ENCODE measurements at places on chromosomes 12 and 14. TPM values are rescaled to one million over a fixed set of nuclear protein-coding genes. Genes with fewer than 3 reads are reported as not detected.

The CCDC177 gene
- not detected for total RNA-seq

The SYNE2 gene
- total RNA-seq: 2.1 TPM

The WBP11 gene
- 66.3 TPM for total RNA-seq

The OR4N5 gene
- total RNA-seq: not detected

The LTB4R gene
- 1.8 TPM for total RNA-seq

The GDF11 gene
- 17.8 TPM for total RNA-seq

The LRP6 gene
- total RNA-seq: 26.9 TPM

The SIX6 gene
- total RNA-seq: not detected

The IL22 gene
- not detected for total RNA-seq

The HOXC12 gene
- not detected for total RNA-seq

The KLRF1 gene
- total RNA-seq: not detected

DNA sequence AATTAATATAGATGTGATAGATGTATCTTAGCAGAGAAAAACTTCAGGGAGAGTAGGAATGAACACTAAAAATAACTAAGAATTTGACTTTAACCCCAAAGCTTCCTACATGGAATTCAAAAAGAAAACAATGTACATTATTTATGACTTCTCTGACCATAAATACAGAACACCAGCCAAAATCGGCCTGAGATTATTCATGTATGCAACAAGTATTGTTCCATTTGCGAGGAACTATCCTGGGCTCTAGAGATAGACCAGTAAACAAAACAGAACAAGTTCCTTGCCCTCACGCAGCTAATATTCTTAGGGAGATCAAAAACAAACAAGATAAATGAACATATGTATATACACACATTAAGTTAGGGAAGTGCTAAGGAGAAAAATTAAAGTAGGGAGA, 432.3 kb upstream of the SOX5 start:
- no peak for DNase-seq

GRCh38 chr12:31035967-31036665, 37.5 kb upstream of the DDX11 start:
- DNase-seq: no peak

DNA sequence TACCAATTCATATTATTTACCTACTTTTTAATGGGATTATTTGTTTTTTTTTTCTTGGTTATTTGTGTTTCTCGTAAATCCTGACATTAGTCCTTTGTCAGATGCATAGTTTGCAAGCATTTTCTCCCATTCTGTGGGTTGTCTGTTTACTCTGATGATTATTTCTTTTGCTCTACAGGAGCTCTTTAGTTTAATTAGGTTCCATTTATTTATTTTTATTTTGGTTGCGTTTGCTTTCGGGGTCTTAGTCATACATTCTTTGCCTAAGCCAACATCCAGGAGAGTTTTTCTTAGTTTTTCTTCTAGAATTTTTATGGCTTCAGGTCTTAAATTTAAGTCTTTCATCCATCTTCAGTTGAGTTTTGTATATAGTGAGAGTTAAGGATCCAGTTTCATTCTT, 289.9 kb downstream of the AKAP6 start:
- DNase-seq: peak; percentile 53

- no peak for DNase-seq
Observed at GRCh38 chr14:21840765-21841164, 167.1 kb upstream of the OR4E1 start.

GRCh38 chr12:59444932-59445331, 150.9 kb upstream of the SLC16A7 start:
- peak; percentile 37 for DNase-seq

GRCh38 chr12:124812356-124812755, 51.3 kb downstream of the SCARB1 start:
- no peak for DNase-seq

DNA sequence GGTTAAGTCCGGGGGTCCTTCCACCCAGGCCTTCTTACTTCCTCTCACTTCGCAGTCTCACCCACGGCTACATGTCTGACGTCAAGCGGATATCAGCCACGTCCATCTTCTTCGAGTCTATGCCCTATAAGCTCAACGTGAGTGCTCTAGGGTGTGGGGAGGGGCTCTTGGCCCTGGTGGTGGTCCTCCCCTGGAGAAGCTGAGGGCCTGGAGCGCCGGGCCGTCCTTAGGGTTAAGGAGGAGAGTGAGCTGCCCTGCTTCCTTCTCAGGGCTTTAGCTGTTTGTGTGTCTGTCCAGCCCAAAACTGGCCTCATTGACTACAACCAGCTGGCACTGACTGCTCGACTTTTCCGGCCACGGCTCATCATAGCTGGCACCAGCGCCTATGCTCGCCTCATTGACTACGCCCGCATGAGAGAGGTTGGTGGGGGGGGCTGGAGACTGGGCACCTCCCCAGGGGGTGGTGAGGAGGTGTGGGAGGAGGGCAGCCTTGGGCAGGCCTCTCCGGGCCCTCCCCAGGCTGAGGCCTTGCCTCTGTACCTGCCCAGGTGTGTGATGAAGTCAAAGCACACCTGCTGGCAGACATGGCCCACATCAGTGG, 2.7 kb downstream of the SHMT2 start:
- no peak for DNase-seq

- no peak for DNase-seq
Observed at GRCh38 chr12:21983095-21983494, 41.9 kb upstream of the ABCC9 start.

- no peak for DNase-seq
Observed at GRCh38 chr14:31566456-31566855, 5.3 kb downstream of the NUBPL start.

- DNase-seq: peak; percentile 84
Observed at GRCh38 chr12:10716704-10717315, 6.3 kb downstream of the YBX3 start.

DNA sequence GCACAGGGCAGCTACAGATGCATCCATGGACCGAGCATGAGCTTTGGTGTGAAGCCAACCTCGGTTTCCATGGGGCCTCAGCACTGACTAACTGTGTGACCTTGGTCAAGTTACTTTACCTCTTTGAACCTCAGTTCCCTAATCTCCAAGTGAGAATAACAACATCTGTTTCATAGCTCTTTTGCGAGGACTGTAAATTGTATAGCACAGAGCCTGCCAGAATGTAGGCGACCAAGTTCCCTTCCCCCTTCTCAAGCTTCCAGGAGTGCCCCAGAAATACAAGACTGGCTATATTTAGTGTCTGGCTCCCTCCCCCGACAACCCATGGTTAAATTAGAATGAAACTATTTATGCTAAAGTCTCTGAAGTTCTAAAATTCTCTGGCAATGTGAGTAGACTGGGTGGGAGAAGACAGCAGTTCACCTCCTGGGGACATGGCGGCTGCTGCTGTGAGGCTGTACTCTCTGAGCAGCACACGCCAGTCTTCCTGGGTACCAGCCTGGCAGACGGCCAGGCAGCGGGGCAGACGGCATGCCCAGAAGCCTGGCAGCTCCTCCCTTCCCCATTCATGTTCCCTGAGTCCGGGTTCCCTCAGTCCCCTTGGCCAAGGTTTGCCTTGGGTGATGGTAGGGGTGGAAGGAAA, 22.0 kb upstream of the TMED10 start:
- no peak for DNase-seq

- DNase-seq: no peak
Observed at GRCh38 chr14:84095681-84096080, 1434.3 kb upstream of the FLRT2 start.

DNA sequence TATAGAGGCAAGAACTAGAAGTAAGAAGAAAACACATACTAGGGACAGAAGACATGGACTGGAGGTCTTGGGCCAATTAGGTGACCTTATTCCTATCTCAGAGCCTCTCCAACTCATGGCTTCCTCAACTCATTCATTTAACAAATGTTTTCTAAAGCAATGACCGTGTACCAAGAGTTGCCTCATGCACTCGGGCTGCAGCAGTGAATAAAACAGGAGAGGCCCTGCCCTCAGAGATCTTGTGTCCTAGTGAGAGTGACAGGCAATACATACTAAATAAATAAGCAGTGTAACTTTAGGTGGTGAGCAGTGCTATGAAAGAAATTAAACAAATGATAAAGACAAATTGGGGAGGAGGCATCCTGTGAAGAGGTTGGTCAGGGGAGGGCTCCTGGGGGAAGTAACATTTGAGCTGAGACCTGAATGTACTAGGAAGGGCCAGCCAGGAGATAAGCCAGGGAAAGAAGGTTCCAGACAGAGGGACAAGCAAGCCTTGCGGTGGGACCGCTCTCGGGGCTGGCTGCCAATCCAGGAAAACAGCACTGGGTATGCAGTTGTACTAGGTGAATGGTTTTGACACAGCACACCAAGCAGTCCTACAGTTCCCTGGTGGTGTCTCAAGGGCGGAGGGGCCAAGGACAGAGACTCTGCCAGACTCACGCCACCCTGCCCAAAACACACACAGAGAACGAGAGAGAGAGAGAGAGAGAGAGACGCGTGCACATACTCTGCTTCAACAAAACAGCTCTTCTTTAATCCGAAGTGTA, 1.3 kb downstream of the NINJ2 start:
- DNase-seq: no peak

DNA sequence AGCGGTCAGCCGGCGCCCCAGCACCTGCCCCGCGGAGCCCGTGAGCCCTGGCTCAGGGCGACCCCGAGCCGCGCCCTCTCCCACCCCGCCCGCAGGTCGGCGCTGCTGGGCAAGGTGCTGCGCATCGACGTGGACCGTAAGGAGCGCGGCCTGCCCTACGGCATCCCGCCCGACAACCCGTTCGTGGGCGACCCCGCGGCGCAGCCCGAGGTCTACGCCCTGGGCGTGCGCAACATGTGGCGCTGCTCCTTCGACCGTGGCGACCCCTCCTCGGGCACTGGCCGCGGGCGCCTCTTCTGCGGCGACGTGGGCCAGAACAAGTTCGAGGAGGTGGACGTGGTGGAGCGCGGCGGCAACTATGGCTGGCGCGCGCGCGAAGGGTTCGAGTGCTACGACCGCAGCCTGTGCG, 14.4 kb downstream of the HHIPL1 start:
- DNase-seq: no peak

GRCh38 chr12:2366711-2367110, 313.9 kb downstream of the CACNA1C start:
- no peak for DNase-seq

DNA sequence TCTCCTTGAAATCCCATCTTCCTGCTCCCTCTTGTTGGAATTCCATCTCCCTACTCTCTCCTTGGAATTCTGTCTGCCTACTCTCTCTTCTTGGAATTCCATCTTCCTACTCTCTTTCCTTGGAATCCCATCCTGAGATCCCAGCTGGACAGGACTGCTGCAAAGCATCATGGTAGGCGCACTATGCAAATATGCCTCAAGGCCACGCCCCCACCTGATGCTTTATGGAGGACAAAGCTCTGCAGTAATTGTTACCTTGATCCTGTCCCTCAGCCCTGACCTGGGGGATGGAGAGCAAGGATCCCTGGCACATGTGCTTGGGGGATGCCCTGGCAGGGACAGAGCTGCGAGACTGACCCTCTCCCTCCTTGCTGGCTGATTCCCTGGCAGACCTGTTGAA, 185.6 kb downstream of the TBX5 start:
- DNase-seq: no peak

DNA sequence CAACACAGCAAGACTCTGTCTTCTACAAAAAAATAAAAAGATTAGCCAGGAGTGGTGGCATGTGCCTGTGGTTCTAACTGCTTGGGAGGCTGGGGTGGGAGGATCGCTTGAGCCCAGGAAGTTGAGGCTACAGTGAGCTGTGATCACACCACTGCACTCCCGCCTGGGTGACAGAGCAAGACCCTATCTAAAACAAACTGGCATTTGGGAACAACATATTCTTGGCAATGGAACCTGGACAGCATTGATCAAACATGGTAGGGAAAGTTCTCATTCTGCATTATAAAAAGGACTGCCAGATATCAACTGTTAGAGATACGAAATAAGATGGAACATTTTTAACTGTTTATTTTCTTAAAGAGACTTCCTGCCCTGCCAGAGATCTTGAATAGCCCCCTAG, 81.5 kb downstream of the PPP2R5C start:
- no peak for DNase-seq

DNA sequence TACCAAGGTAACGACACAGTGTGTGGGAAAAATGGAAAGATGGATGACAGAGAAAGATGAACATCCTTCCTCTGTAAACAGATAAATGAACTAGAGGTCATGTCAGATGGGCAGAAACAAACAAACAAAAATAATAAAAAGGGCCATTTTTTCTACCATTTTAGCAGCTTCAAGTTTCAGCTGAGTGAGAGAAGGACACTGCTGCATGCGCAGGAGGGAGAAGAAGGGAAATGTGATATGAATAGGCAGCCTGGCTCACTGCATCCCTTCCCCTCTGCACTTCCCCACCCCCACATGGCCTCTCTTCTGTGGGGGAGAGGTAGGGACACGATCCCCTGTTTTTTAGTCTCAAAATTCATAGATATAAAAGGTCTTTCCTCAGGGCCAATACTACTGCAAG, 492.0 kb downstream of the NELL2 start:
- no peak for DNase-seq

- DNase-seq: peak; percentile 15
Observed at GRCh38 chr12:64621257-64621942, 11.1 kb downstream of the RASSF3 start.

GRCh38 chr12:44397631-44398030, 478.5 kb downstream of the NELL2 start:
- no peak for DNase-seq

DNA sequence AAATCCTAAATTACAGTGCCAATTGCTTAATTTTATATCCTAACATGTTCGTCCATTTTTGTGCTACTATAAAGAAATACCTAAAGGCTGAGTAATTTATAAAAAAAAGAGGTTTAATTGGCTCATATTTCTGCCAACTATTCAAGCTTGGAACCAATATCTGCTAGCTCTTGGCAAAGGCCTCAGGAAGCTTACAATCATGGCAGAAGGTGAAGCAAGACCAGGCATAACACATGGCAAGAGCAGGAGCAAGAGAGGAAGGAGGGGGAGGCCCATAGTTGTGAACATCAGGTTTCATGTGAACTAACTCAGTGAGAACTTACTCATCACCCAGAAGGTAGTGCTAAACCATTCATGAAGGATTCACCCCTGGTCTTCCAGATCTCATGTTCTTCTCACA, 494.3 kb downstream of the CCER1 start:
- no peak for DNase-seq

DNA sequence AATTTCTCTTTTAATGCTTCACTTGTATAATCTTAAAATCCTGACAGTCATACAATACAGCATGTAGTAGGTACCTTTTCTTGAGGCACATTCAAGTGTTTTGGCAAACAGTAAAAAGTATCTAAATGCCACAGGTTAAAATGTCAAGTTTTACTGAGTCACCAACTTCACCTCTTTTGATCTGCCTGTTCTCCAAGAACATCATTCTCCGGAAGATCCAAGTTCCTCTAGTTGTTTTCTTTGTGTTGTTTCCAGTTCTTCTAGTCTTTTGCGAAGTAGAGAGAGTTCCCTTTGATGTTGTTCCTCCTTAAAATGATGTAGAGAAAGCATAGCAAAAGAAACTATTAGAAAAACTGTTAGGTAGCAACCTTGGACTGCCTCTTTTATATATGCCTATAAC, 151.1 kb downstream of the CEP83 start:
- no peak for DNase-seq

DNA sequence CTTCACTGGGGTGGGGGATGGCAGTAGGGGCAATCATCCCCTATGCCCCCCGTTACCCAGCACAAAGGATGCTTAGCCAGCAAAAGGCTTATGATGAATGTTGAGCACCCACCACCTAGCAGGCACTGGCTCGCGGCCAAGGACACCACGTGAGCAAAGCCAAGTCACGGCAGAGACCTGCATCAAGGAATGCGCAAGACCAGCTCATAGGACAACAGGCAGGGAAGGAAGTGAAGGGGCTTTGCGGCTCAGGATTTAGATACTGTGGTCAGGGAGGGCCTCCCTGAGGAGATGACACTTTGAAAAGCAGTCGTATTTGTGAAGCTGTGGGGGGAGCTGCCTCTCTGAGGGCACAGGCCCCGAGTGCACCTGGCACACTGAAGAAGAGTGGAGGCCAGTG, 32.8 kb downstream of the SH2B3 start:
- DNase-seq: peak; percentile 43

- no peak for DNase-seq
Observed at GRCh38 chr12:92297405-92297804, 151.8 kb upstream of the BTG1 start.
